Panc1 (cell line): ENCODE measurements at places on chromosomes 1 and 21. TPM values are rescaled to one million over a fixed set of nuclear protein-coding genes. Genes with fewer than 3 reads are reported as not detected.

GPR61 gene
- not detected for total RNA-seq

ZNF695 gene
- total RNA-seq, result 14.7 TPM

PGLYRP4 gene
- total RNA-seq, result not detected

NBPF6 gene
- total RNA-seq, result not detected

NCAM2 gene
- total RNA-seq, result 2.2 TPM

EPS8L3 gene
- not detected for total RNA-seq

MSH4 gene
- 0.26 TPM for total RNA-seq

TRAF3IP3 gene
- 0.67 TPM for total RNA-seq

IFNGR2 gene
- 47.9 TPM for total RNA-seq

IQGAP3 gene
- total RNA-seq, result 25.6 TPM

ILDR2 gene
- total RNA-seq, result 0.08 TPM

IBA57 gene
- total RNA-seq, result 11.3 TPM

CLCA1 gene
- total RNA-seq, result 0.08 TPM

CLDN14 gene
- total RNA-seq, result not detected

APP gene
- total RNA-seq, result 542 TPM

VHLL gene
- 0.28 TPM for total RNA-seq

SPATA17 gene
- 0.51 TPM for total RNA-seq

PTGFR gene
- not detected for total RNA-seq

MAP7D1 gene
- total RNA-seq, result 212 TPM

RPTN gene
- not detected for total RNA-seq

BRINP3 gene
- total RNA-seq, result 1.0 TPM

ADORA3 gene
- total RNA-seq, result not detected

DEPDC1 gene
- 43.0 TPM for total RNA-seq

SPRR5 gene
- not detected for total RNA-seq

CFHR3 gene
- not detected for total RNA-seq
